ENCODE measurements at places on chromosomes 3 and 15.

GRCh38 chr3:133475245-133476010, 75.6 kb downstream of the BFSP2 start:
- no peak for DNase-seq

DNA sequence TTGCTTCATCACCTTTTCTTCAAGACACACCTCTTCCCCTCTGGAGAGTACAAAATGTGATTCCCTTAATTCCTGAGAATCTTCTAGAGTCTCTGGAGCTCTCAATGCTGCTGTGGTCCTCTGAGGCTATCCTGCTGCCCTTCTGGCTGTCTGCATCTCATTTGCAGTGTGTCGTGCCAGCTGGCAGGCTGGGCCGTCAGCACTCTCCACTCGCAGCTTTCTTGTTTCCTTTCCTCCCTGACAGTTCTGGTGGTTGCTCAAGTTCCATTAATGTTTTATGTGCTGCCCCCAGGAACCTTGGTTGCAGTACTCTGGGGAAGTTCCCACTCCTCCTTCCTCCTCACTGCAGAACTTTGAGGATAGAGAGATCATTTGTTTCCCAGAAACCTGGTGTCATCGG, 210.8 kb upstream of the ROPN1 start:
- DNase-seq, result no peak

- no peak for DNase-seq
Measured at GRCh38 chr15:31934821-31935220, 95.5 kb upstream of the CHRNA7 start.

DNA sequence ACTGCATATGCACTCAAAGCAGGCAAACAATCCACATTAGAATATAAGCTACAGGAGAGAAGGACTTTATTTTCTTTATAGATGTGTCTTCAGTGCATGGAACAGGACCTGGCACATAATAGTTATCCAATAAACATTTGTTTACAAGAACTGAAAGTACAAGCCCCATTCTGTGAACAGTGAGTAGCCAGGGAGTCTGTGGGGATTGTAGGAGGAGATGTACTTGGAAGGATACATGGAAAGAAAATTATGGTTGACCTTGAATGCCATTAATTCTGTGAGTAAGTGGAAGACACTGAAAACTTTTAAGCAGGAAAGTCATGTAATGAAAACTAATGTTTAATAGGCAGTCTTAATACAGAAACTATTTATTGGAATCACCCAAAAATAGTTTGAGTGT, 28.3 kb downstream of the MASP1 start:
- DNase-seq, result no peak

GRCh38 chr15:78709263-78709882, 68.4 kb upstream of the CHRNB4 start:
- peak; percentile 17 for DNase-seq
